PC-3 (cell line): ENCODE measurements at places on chromosomes 13 and 19. TPM values are rescaled to one million over a fixed set of nuclear protein-coding genes. Genes with fewer than 3 reads are reported as not detected.

- H3K27me3 ChIP-seq: peaks cover 30% of the 10 kb centered on the region
- no peaks in the 10 kb centered on the region for H3K4me1 ChIP-seq
- DNase-seq: no peak
Observed at GRCh38 chr13:112160558-112160957, 93.6 kb downstream of the SOX1 start.

MAST1 gene
- 7.7 and 11.2 TPM in 2 replicates for total RNA-seq

DNA sequence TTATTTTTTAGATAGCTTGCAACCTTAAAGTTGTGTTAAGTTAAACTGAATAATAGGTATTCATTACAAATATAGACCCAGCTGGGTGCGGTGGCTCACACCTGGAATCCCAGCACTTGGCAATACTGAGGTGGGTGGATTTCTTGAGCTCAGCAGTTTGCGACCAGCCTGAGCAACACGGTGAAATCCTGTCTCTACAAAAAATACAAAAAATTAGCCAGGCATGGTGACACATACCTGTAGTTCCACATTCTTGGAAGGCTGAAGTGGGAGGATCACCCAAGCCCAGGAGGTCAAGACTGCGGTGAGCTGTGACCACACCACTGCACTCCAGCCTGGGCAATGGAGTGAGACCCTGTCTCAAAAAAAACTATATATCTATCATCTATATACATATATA lies 386.5 kb downstream of the PCDH17 start:
- H3K36me3 ChIP-seq: no peaks in the 10 kb centered on the region
- no peaks in the 10 kb centered on the region for H3K27me3 ChIP-seq
- no peak overlapping the region for H3K27ac ChIP-seq

EBI3 gene
- not detected in 2 replicates for total RNA-seq

DNA sequence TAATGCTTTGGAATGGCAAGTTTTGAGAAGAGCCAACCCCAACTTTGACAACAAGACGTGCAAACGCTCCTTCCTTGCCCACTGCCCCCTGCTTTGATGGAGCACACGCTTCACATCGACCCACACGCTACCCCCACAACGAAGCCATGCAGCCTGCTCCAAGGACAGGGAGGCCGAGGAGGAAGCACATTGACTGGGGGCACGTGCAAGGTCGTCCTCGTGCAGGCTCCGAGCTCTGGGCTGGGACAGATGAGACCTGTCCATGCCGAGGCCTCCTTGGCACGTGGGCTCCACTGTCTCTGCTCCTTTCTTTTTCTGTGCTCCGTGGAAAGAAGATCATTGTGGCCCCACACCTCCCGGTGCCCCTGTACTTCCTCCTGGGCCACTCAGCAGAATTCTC lies 309.0 kb downstream of the TEX29 start:
- H3K4me3 ChIP-seq: no peak overlapping the region
- H3K36me3 ChIP-seq: no peaks in the 10 kb centered on the region
- peaks cover 51% of the 10 kb centered on the region for H3K27me3 ChIP-seq
- DNase-seq: no peak
- H3K4me1 ChIP-seq: no peaks in the 10 kb centered on the region
- H3K27ac ChIP-seq: no peak overlapping the region

DNA sequence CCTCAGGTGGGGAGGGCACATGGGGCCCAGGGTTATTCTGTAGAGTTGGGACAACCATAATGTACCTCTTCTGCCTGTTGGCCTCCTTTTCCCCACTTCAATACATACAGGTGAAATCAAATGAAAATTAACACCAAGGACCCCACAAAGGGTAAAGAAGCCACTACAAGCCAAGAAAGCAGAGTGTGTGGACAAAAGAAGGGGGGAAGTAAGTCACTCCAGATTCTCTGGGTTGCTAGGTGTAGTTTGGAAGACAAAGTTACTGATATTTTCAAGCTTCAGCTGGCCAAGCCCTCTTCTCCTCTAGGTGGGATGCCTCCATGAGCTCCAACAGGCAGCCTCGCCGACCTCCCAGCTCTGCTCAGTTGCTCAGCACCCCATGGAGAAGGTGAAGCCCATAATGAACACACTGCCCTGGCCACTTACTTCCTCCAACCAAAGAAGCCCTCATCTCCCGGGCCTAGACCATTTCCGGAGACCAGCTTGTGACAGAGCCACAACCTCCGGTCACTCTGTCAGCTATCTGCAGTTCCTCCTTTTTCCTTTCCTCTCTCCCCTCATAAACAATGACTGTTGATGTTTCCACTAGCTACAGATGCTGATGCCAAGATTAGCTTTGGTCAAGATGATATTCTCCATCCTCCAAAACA lies 66.8 kb upstream of the MED4 start:
- H3K27ac ChIP-seq: no peak overlapping the region
- H3K36me3 ChIP-seq: no peaks in the 10 kb centered on the region
- H3K4me1 ChIP-seq: peaks cover 16% of the 10 kb centered on the region
- no peak overlapping the region for H3K4me3 ChIP-seq

CERS1 gene
- 0.95 and 3.3 TPM in 2 replicates for total RNA-seq

LIN7B gene
- 5.8 and 11.6 TPM in 2 replicates for total RNA-seq

FAM124A gene
- total RNA-seq: 1.1 and 1.6 TPM in 2 replicates

DNA sequence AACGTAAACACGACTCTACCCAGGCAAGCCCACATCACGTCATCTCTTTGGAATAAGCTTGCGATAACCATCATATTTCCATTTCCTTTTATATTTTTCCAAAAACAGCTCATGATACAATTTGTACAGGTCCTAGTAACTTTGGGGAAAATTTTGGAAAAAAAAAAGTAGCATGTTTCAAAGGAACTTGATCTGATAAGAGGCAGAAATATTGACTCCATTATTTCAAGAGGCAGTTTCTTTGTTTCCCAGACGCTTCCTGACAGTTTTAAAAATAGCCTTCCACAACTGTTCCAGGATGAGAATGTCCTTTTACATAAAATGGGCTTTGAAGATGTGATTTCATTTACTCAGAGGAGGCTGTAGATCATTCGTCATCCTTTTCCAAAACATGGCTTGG lies 23.1 kb downstream of the KLF2 start:
- no peak for DNase-seq
- no peak overlapping the region for H3K27ac ChIP-seq
- no peaks in the 10 kb centered on the region for H3K36me3 ChIP-seq

- DNase-seq: no peak
- H3K4me1 ChIP-seq: peaks cover 19% of the 10 kb centered on the region
- H3K4me3 ChIP-seq: no peak overlapping the region
- H3K27me3 ChIP-seq: no peaks in the 10 kb centered on the region
- H3K36me3 ChIP-seq: no peaks in the 10 kb centered on the region
Observed at GRCh38 chr19:15045506-15045905, 3.8 kb upstream of the CASP14 start.

- H3K4me3 ChIP-seq: no peak overlapping the region
- DNase-seq: no peak
- H3K27ac ChIP-seq: no peak overlapping the region
- H3K4me1 ChIP-seq: no peaks in the 10 kb centered on the region
Observed at GRCh38 chr13:111976474-111977178, 90.3 kb upstream of the SOX1 start.

FBN3 gene
- under 0.01 TPM in 2 replicates for total RNA-seq

- no peak overlapping the region for H3K4me3 ChIP-seq
- no peaks in the 10 kb centered on the region for H3K27me3 ChIP-seq
- no peak for DNase-seq
- H3K27ac ChIP-seq: no peak overlapping the region
- no peaks in the 10 kb centered on the region for H3K4me1 ChIP-seq
Observed at GRCh38 chr19:16263141-16263761, 61.4 kb upstream of the KLF2 start.

- H3K4me1 ChIP-seq: peaks cover 36% of the 10 kb centered on the region
- H3K36me3 ChIP-seq: peaks cover 18% of the 10 kb centered on the region
- H3K27ac ChIP-seq: peak overlapping the region; percentile 91
- H3K4me3 ChIP-seq: peak overlapping the region; percentile 99
Observed at GRCh38 chr13:80338781-80339562, 2.0 kb downstream of the SPRY2 start.

GRCh38 chr19:49895566-49896297 lies 955 bp downstream of the IL4I1 start:
- H3K4me1 ChIP-seq: peaks cover 12% of the 10 kb centered on the region
- no peak overlapping the region for H3K27ac ChIP-seq
- no peak for DNase-seq
- no peaks in the 10 kb centered on the region for H3K27me3 ChIP-seq
- no peak overlapping the region for H3K4me3 ChIP-seq

- H3K4me1 ChIP-seq: no peaks in the 10 kb centered on the region
- H3K4me3 ChIP-seq: no peak overlapping the region
Observed at GRCh38 chr13:72590091-72590740, 137.2 kb downstream of the MZT1 start.

WTIP gene
- 5.2 and 7.5 TPM in 2 replicates for total RNA-seq

DNA sequence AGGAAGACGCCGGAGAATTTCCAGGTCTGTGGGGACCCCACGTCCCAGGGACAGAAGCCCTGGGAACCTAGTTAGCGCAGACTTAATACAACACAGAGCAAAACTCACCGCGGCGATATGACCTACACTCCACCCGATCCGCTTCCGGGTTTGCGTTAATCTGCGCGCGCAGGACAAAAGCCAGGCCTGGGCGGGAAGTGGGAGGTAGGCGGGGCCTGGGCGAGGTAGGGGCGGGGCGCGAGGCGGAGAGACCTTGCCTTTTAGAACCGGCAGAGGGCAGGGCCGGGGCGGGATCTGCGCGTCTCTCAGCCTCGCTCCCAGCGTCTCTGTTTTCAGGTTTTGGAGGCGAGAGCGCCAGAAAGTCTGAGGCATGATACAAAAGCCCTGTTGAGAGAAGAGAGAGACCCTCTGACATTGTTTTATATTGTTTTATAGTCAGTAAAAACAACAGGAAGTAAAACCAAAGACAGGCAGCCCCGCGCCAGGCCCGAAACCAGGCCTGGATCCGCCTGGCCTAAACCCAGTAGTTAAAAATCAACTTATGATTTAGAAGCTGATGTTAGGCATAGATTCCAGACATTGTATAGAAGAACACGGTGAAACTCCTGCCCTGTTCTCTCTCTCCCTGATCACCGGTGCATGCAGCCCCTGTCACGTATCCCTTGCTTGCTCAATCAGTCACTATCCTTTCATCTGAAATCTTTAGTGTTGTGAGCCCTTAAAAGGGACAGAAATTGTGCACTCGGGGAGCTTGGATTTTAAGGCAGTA lies at the start of gene ZNF611:
ZNF611 (minus strand) TSS at position 152 of the 769 bp plus-strand sequence. CDS start 19,150 bp downstream, outside the sequence.
- peak; percentile 97 for DNase-seq
- H3K27ac ChIP-seq: peak within 1 kb of the TSS; percentile 44
- H3K36me3 ChIP-seq: no peaks in the 10 kb centered on the region
- H3K4me3 ChIP-seq: peak within 1 kb of the TSS; percentile 84
- H3K27me3 ChIP-seq: no peaks in the 10 kb centered on the region

IGSF23 gene
- not detected in 2 replicates for total RNA-seq

CPB2 gene
- not detected in 2 replicates for total RNA-seq

DNA sequence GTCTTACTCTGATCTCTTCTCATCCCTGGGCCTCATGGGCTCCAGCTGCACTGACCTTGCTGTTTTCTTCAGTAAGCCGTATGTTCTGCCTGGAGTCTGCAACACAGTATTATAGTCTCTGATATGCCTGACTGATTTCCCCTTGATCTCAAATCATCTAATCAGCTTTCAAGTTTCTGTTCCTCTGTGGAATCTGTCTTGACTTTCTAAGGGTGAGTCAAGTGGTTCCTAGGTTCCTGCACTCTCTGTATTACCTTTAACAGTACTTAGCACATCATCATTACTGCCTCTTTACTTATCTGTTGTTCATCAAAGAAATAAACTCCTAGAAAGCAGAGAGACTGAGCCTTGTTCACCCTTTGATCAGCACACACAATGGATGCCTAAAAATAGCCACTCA lies 350.7 kb downstream of the LMO7 start:
- no peaks in the 10 kb centered on the region for H3K4me1 ChIP-seq
- no peak overlapping the region for H3K27ac ChIP-seq
- no peak for DNase-seq
- H3K36me3 ChIP-seq: no peaks in the 10 kb centered on the region
- no peak overlapping the region for H3K4me3 ChIP-seq
- no peaks in the 10 kb centered on the region for H3K27me3 ChIP-seq

- H3K27me3 ChIP-seq: peaks cover 19% of the 10 kb centered on the region; the same call in 1 of the 2 replicates
- H3K4me3 ChIP-seq: no peak overlapping the region
- no peaks in the 10 kb centered on the region for H3K36me3 ChIP-seq
- no peaks in the 10 kb centered on the region for H3K4me1 ChIP-seq
- DNase-seq: no peak
Observed at GRCh38 chr13:112452380-112453206, 76.4 kb downstream of the SPACA7 start.

DNA sequence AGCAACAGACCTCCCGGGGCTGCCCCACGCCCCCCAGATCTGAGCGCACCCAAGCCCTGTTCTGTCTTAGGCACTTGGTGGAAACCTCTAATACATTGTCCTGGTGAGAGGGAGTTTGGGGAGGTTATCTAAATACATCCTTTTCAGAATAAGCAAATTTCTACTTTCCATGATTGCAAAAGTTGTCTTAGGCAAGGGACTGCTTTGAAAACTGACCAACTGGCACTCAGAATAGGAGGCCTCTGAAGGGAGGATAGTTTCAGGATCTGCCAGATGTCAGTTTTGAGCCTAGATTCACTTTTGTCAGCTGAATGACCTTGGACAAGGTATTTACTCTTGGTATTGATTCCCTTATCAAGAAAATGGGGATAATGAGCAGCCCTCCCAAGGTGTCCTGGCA lies 11.8 kb downstream of the SERP2 start:
- DNase-seq: no peak
- H3K4me3 ChIP-seq: no peak overlapping the region
- no peaks in the 10 kb centered on the region for H3K27me3 ChIP-seq
- H3K36me3 ChIP-seq: no peaks in the 10 kb centered on the region
- no peak overlapping the region for H3K27ac ChIP-seq
- H3K4me1 ChIP-seq: peaks cover 3% of the 10 kb centered on the region; the same call in 1 of the 2 replicates

DNA sequence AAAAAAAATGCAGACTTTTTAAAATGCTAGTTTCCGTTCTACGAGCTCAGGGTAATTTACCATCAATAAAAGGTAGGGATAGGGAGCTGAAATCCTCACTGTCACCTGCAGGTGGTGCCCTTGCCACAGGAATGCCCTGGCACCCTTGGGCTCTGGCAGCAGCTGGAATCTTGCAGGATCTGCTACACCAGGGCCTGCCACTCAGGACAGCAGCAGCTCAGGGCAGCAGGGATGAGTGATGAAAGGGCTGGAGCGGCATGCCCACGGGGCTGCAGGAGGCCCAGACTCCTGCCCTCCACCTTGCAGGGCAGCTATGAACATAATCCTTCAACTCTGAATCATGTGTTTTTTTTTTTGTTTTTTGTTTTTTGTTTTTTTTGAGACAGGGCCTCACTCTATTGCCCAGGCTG lies 54.0 kb downstream of the GNG7 start:
- no peaks in the 10 kb centered on the region for H3K4me1 ChIP-seq
- peak; percentile 83 for DNase-seq
- no peak overlapping the region for H3K4me3 ChIP-seq
- H3K27ac ChIP-seq: no peak overlapping the region
- no peaks in the 10 kb centered on the region for H3K36me3 ChIP-seq

GRCh38 chr19:55133639-55134444 lies 15.2 kb downstream of the TNNT1 start:
- no peaks in the 10 kb centered on the region for H3K36me3 ChIP-seq
- no peak overlapping the region for H3K4me3 ChIP-seq
- no peak for DNase-seq
- no peaks in the 10 kb centered on the region for H3K4me1 ChIP-seq

- peak; percentile 8 for DNase-seq
- H3K4me1 ChIP-seq: peaks cover 17% of the 10 kb centered on the region
- H3K27ac ChIP-seq: no peak overlapping the region
- peak overlapping the region; percentile 70 for H3K4me3 ChIP-seq
- no peaks in the 10 kb centered on the region for H3K27me3 ChIP-seq
Observed at GRCh38 chr19:18292810-18293641, 11.6 kb upstream of the JUND start.
